ENCODE measurements at places on chromosomes 5 and 9. TPM values are rescaled to one million over a fixed set of nuclear protein-coding genes. Genes with fewer than 3 reads are reported as not detected.

FCN2 gene
- not detected for total RNA-seq

NPR3 gene
- 51.0 TPM for total RNA-seq

FAM81B gene
- 3.5 TPM for total RNA-seq

WNT8A gene
- total RNA-seq: not detected

LOX gene
- total RNA-seq: 11.6 TPM

MARCOL gene
- total RNA-seq: not detected

HEMGN gene
- total RNA-seq: 0.63 TPM

GRCh38 chr5:107808671-107809137 is 138.0 kb upstream of the EFNA5 start:
- no peak overlapping the region for H3K4me3 ChIP-seq
- H3K36me3 ChIP-seq: no peaks in the 10 kb centered on the region
- H3K4me1 ChIP-seq: no peaks in the 10 kb centered on the region
- no peak overlapping the region for H3K27ac ChIP-seq
- DNase-seq: no peak
- no peaks in the 10 kb centered on the region for H3K27me3 ChIP-seq

DNA sequence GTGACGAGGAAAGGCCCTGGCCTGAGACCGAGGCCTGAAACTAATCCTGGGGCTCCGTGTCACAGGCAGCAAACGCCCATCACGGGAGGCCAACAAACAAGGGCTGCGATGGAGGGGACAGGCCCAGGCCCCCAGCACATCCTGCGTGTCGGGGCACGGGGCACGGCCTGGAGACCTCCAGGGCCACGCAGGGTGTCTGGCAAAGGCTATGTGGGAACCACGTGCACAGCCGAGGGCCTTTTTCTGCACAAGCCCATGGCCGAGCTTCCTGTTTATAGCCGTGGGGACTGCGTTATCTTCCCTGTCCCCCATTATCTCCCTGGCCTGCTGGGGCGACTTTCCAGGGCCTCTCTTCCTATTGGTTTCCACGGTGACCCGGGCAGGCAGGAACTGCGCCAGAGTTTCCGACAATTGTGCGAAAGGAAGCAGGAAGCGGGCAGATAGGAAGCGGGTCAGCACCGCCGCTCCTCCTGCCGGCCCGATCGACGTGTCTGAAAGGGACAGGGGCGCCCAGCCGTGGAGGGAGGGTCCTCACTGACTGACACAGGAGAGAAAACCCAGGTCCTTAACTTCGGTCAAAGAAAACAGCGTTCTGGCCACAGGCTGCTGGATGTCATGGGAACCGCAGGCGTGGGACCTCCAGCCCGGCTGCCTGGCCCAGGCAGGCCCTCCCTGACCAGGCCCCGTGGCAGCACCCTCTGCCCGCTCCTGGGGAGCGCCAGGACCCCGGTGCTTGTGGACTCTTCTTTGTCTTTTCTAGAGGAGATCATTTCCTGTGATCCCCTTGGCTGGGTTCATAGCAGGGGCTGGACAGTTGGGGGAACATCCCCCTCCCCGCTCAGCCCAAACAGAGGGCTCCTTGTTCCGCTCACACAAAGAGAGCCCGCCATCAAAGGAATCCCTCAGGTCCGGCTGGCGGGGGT is 29.1 kb upstream of the SEC16A start:
- H3K27ac ChIP-seq: peak overlapping the region; percentile 78
- H3K36me3 ChIP-seq: peaks cover 69% of the 10 kb centered on the region
- H3K27me3 ChIP-seq: no peaks in the 10 kb centered on the region
- DNase-seq: peak; percentile 90

DNA sequence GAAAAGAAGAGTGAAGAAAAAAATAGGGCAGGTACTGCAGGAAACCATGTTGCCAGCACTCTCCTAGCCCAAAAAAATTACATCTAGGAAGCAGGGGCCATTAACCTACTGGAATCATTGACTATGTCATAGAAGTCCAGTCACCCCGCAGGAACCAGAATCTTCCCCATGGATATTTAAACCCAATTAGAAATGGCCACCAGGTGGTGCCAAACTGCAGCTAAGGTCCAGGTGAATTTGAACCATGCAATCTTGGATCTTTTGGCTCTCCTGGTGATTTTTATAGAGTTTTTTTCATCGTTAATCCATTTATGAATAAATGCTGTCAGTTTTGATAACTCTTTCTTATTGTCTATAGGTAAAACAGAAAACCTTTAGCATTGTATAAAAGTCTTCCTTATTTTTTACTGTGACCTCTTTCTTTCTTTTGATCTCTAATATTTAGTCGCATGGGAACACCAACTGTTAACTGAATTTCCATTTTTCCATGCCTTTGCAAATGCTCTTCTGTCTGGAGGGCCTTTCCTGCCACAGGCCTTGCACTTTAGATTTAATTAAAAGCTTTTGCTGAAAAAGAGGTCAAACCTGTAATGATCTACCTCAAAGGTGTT is 147.5 kb upstream of the FGF10 start:
- no peaks in the 10 kb centered on the region for H3K4me1 ChIP-seq
- H3K27ac ChIP-seq: no peak overlapping the region
- H3K4me3 ChIP-seq: no peak overlapping the region
- no peaks in the 10 kb centered on the region for H3K36me3 ChIP-seq

DNA sequence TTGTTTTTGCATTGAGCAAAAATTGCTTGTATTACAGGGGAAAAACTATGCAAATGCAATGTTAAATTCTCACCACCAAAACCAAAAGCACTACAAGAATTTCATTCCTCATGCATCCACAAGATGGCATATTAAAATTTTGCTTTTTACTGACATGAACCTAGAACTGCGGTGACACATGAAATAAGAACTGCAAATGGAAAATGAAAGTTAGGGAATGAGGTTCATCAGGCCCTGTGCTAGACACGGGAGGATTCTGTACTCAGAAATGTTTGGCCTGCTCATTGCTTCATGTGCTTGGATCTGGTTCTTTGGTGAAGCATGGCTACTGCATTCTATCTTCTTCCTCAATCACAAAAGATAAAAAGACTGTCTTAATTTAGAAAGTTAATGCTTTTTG is 9.1 kb upstream of the RFK start:
- peak overlapping the region; percentile 30 for H3K27ac ChIP-seq
- H3K36me3 ChIP-seq: no peaks in the 10 kb centered on the region
- no peak for DNase-seq
- no peak overlapping the region for H3K4me3 ChIP-seq

DNA sequence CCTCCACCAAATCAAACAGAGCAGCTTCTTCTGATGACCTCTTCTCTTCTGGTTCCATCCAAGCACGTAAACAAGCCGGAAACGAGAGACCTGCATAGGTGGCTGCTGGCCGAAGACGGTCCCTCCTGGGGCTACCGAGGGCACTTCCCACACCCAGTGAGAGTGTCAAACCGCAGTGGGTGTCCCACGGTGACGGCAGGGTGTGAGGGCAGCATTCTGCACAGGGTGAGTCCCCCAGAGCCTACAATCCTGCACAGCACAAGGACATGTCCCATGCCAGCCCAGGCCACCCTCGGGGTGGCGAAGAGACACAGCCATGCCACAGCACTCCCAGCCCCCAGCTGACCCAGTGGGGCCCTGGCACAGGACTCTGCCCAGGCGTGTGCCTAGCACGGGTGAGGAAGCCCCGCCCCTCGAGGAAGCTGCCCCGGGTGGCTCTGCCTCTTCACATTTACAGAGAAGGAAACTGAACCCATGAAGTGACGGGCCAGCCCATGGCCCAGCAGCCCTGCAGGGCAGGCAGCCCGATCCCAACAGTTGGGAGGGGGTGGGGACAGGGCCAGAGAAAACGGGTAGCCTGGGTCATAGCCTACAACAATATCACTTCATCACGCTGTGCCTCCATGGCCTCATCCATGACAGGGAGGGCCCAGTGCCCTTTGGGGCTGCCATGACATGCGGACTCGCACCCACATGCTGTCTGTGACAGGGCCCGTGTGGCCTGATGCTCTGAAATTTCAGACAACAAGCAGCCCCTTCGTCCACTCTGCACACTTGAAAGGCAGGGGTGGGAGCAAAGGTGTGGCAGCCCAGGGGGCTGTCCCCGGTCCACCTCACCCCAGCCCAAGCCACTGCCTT is 43.2 kb downstream of the SEMA4D start:
- H3K36me3 ChIP-seq: no peaks in the 10 kb centered on the region
- H3K27ac ChIP-seq: no peak overlapping the region
- H3K27me3 ChIP-seq: no peaks in the 10 kb centered on the region

DNA sequence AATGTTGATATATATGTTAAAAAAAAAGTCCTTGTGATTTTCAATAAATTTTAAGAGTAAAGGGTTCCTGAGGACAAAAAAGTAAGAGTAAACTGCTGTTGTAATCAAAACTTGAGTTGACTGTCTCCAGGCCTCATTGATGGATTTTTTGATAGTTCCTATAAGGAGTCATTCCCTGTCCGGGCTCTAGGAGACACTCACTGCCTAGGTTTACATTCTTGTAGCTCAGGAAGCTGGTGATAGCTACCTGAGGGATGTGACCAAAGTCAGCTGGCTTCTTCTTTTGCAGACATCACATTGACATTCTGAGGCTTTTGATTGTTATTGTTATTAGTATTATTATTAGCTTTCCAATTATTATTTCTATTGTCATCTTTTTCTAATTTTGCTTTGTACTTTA is 116.5 kb upstream of the FBXL7 start:
- H3K27me3 ChIP-seq: no peaks in the 10 kb centered on the region
- H3K36me3 ChIP-seq: no peaks in the 10 kb centered on the region
- DNase-seq: no peak
- H3K27ac ChIP-seq: no peak overlapping the region

DNA sequence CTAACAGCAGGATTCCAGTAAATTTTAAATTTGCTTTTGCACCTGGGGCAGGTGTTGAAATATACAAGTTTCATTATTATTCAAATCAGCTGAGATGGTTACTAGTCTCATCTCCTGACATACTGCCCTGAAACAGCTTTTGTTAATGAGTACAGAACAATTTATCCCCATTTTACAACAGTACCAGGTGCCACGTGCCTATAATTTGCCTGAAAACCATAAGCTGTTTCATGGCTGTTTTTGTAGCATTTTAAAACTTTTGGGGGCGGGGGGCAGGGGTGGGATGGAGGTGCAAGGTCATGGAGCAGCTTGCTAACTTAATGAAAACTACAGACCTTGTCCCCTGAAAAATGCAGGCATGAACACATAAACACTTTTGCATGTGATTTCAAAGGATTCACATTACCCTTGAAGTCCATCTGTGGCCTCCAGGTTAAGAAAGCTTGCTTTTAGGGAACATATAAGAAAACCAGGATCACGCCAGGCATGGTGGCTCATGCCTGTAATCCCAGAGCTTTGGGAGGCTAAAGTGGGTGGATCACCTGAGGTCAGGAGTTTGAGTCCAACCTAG is 42.1 kb downstream of the TIMD4 start:
- DNase-seq: no peak
- H3K4me1 ChIP-seq: no peaks in the 10 kb centered on the region
- no peaks in the 10 kb centered on the region for H3K36me3 ChIP-seq
- no peak overlapping the region for H3K4me3 ChIP-seq
- no peaks in the 10 kb centered on the region for H3K27me3 ChIP-seq

DNA sequence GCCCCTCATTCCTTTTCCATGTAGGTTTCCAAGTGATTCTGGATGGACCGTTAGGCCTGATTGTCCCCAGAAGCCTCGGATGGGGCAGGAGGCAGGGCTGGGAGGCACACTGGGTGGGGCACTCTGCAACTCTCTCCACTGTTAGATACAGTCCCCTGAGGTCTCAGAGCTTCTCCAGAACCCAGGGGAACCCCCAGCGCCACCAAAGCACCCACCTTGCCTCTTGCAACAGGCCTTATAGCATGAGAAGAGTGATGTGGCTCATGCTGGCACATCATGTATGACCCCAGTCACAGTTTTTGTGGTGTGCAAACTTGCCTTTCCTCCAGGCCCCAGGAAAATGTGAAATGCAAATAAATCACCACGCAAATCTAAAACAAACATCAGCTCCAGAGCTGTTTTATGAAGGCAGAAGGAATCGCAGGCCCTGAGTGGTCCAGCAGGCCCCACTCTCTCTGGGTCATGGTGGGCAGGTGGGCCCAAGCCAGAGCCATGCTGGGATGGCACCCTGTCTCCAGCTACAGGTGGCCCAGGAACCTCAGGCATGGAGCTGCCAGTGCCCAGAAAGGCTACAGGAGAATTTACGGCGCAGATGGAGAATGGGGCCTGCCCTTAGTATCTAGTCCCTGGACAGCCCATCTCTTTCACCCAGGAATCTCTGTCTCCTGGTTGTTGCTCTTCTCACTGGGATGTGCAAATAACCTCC is 36.3 kb upstream of the CDKN2AIPNL start:
- DNase-seq: no peak
- H3K36me3 ChIP-seq: no peaks in the 10 kb centered on the region
- no peak overlapping the region for H3K4me3 ChIP-seq
- H3K27ac ChIP-seq: no peak overlapping the region
- peaks cover 14% of the 10 kb centered on the region for H3K4me1 ChIP-seq

- H3K4me3 ChIP-seq: no peak overlapping the region
- no peaks in the 10 kb centered on the region for H3K27me3 ChIP-seq
- H3K4me1 ChIP-seq: peaks cover 4% of the 10 kb centered on the region
- DNase-seq: no peak
- H3K27ac ChIP-seq: no peak overlapping the region
Measured at GRCh38 chr9:97475059-97475458, 26.4 kb upstream of the TMOD1 start.

GRCh38 chr5:111548992-111549649 is 36.8 kb upstream of the STARD4 start:
- no peak overlapping the region for H3K27ac ChIP-seq
- no peaks in the 10 kb centered on the region for H3K36me3 ChIP-seq
- no peaks in the 10 kb centered on the region for H3K27me3 ChIP-seq
- no peak overlapping the region for H3K4me3 ChIP-seq

GRCh38 chr5:139658928-139659667 is 10.9 kb downstream of the CXXC5 start:
- DNase-seq: peak; percentile 86
- H3K4me3 ChIP-seq: peak overlapping the region; percentile 17
- no peaks in the 10 kb centered on the region for H3K4me1 ChIP-seq
- no peaks in the 10 kb centered on the region for H3K36me3 ChIP-seq
- H3K27me3 ChIP-seq: no peaks in the 10 kb centered on the region
- peak overlapping the region; percentile 94 for H3K27ac ChIP-seq

DNA sequence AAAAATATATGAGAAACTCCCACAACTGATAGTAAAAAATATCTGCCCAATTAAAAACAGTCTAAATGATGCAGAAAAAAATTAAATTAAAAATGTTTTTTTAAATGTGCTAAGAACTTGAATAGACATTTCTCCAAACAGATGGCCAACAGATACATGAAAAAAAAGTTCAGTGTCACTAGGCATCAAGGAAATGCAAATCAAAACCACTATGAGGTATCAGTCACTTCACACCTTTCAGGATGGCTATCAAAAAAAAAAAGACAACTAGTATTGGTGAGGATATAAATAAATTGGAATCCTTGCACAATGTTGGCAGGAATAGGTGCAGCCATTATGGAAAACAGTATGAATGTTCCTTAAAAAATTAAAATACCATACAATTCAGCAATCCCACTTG is 16.6 kb downstream of the ZNF131 start:
- no peaks in the 10 kb centered on the region for H3K4me1 ChIP-seq
- H3K27me3 ChIP-seq: no peaks in the 10 kb centered on the region
- H3K4me3 ChIP-seq: no peak overlapping the region
- no peak overlapping the region for H3K27ac ChIP-seq

- peak; percentile 90 for DNase-seq
- H3K4me1 ChIP-seq: no peaks in the 10 kb centered on the region
- no peaks in the 10 kb centered on the region for H3K36me3 ChIP-seq
- no peaks in the 10 kb centered on the region for H3K27me3 ChIP-seq
- H3K4me3 ChIP-seq: peak overlapping the region; percentile 1
Measured at GRCh38 chr9:121073038-121073437, 1.7 kb upstream of the CNTRL start.

GRCh38 chr9:18146329-18146728 is 327.6 kb upstream of the ADAMTSL1 start:
- no peak overlapping the region for H3K4me3 ChIP-seq
- no peaks in the 10 kb centered on the region for H3K4me1 ChIP-seq

GRCh38 chr5:53302529-53302928 is 177.9 kb upstream of the FST start:
- no peaks in the 10 kb centered on the region for H3K27me3 ChIP-seq
- no peak overlapping the region for H3K27ac ChIP-seq
- no peaks in the 10 kb centered on the region for H3K36me3 ChIP-seq

Data from right atrium auricular region (tissue), 2 donors.